MG63 (cell line): ENCODE measurements at places on chromosomes 4 and X. TPM values are rescaled to one million over a fixed set of nuclear protein-coding genes. Genes with fewer than 3 reads are reported as not detected.

The USP38 gene
- 5.2 and 9.5 TPM in 2 replicates for total RNA-seq

DNA sequence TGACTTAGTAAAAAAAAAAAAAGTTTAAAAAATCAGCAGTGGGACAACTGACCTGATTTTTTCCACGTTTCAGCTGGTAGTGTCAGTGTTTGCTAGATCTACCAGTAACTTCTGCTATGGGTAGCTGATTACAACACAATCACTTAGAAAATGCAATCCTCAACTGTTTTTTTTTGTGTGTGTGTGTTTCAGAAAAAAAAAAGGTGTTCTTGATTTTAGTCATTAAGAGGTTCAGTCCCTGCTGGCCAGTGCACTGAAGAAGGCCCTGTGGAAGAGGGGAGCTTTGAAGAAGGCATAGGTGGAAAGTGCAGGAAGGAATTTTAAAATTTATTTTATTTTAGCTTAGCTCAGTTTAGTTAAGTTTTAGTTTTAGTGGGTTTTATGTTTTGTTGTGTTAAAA is 46.9 kb downstream of the SH2D1A start:
- DNase-seq, result no peak

DNA sequence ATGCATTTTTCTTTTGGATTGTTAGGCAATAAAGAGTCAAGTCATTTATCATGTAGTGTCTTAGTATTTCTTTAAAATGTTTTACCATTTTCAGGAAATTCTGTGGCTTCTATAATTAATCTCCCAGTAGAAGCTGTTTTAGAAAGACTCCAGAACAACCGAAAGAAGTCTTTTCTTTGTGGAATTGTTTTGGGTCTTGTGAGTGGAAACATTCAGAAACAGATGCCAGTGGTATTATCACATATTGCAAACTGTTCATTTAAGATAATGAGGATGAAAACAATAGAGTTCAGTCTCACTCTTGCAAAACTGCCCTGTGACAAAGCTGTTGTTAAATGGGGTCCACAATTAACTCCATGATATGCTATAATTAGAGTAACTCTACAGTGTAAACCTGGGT is 211.2 kb upstream of the KIT start:
- no peak for DNase-seq

The KDR gene
- total RNA-seq, result not detected in 2 replicates

GRCh38 chr4:88791274-88791673 is 93.6 kb upstream of the NAP1L5 start:
- DNase-seq, result no peak

GRCh38 chr4:40482985-40483647 is 146.5 kb downstream of the RBM47 start:
- no peak for DNase-seq

DNA sequence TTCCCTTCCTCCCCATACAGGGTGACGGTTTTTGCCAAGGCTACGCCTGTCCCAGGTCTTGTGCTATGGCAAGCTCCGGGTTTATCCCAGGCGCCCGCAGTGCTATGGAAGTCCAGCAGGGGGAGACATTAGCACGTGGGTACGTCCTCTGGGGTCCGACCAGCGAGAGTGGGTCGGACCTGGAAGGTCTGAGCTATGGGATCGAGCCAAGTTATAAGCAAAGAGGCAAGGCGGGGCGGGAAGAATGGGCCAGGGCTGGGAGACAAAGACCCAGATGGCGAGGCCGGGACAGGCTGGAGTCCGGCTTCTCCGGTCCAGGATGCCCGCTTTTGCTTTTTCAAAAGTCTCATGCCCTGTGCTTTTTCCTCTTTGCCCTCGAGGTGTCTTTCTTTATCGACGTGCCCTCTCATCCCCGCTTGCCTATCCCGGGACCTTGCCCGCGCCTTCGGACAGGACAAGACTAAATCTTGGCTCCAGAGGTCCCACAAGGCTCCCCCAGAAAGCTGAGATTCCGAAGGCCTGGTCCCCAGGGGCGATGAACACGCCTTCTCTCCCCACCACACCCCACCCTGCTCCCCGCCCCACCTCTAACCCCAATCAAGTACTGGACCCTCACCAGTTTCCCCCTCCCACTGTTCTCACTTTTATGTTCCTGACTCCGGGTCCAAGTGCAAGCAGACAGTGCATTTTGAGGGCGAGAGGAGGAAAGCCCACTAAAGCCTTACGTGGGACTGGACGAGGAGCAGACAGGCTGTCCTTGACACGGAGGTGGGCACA is 785 bp upstream of the EFNB1 start:
- DNase-seq, result peak; percentile 65

The GATA1 gene
- not detected in 2 replicates for total RNA-seq

DNA sequence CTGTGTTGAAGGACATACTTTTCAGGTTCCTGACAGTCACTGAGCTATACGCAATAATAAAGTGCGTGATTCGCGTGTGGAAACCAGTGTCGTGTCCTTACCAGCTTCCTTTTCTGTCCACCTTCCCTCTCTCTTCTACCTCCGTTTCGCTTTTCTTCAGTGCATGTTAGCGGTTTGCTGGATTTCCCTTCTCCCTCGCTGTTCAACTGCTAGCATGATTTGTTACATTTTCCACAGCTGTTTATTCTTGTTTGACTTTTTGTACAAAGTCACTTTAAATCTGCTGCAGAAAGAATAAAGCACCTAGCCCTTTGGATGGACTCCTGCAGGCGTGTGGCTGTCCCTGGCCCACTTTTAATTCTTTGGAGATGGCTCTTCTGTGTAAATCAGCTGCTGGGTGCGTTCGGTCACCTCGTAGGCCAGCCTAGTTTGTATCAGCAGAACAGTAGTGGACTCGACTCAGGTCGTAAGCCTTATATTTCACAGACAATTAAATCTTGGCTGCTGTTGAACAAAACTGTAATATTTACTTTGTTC is 8.9 kb upstream of the HAND2 start:
- no peak for DNase-seq

The MAGEA6 gene
- not detected in 2 replicates for total RNA-seq

- DNase-seq, result no peak
These were observed 1640.7 kb downstream of the C4orf33 start for GRCh38 chr4:130736436-130737185.

GRCh38 chrX:118423558-118423957 is 72.1 kb upstream of the DOCK11 start:
- no peak for DNase-seq

The PCYT1B gene
- total RNA-seq, result 0.07 TPM in 1 of 2 replicates, not detected in the other

DNA sequence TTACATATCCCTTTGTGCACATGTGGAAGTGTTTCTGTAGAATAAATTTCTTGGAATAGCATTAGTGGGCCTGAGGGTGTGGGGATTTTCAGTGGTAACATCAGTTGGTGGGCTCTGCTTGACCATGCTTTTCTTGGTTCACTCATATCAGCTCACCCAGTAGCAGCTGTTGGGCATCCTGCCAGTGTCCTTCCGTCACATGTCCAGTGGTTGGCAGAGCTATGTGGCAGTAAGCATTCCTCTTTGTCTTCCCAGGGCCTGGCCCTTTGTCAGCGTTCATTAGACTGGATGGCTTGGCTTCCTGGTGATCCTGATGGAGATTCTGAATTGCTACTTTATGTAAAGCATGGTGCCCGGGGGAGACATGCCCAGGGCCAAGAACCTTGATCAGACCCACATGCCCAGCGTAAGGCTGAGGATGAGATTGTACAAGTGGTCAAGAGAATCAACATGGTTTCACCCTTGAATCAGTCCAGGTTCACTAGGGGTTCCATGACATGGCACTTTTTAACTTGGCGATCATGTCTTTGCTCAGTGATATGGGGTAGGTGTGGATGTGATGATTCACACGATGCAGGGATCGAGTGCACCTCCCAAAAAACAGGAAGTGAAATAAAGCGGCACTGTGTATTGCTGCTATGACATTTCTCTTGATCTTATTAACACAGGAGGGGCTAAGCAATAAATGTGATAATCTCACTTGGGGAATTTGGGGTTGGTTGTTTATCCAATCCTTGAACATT is 72.1 kb upstream of the IGFBP7 start:
- DNase-seq, result no peak

- DNase-seq, result no peak
These were observed 653 bp downstream of the PLA2G12A start for GRCh38 chr4:109729117-109729717.

The IL13RA1 gene
- 24.7 and 24.8 TPM in 2 replicates for total RNA-seq

The IQCM gene
- not detected in 2 replicates for total RNA-seq

- no peak for DNase-seq
These were observed 2.6 kb upstream of the NDP start for GRCh38 chrX:43975796-43976195.

GRCh38 chr4:181272422-181272821 is 970.8 kb upstream of the TENM3 start:
- DNase-seq, result no peak

DNA sequence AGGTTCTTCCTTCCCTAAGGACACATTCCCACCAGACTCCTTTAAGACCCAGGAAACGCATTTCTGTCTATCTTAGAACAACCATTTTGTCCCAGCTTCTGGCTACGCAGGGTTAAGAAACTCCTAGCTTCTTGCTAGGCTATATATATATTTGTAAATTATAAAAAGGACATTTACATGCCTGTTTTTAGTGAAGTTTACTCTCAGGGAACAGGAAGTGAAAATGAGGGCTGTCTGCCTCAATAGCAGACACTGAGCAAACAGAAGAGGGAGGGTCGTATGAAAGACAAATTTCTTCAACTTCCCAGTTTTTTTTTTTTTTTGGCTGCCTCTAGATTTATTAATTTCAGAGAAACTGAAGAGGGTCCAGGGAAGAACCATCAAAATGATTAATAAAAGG is 9.3 kb upstream of the FRMPD3 start:
- DNase-seq, result no peak

DNA sequence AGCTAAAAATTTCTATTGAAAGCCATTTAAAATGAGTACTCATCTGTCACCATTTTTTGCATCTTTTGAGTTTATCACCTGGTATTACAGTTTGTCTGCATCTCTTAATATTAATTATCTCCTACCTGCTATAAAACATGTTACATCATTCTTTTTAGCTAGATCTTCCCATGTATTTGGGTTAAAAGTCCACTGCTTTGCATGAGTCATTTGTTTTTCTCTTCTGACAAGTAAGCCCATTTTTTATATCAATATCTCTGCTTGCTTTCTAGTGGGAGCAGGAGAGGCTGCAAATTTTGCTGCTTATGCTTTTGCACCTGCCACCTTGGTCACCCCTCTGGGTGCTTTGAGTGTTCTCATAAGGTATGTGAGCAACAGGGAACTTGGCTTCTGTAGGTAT is 16.1 kb downstream of the NIPAL1 start:
- no peak for DNase-seq

The TCEAL6 gene
- total RNA-seq, result not detected in 2 replicates

The MAOB gene
- total RNA-seq, result 0.30 TPM in 1 of 2 replicates, not detected in the other

DNA sequence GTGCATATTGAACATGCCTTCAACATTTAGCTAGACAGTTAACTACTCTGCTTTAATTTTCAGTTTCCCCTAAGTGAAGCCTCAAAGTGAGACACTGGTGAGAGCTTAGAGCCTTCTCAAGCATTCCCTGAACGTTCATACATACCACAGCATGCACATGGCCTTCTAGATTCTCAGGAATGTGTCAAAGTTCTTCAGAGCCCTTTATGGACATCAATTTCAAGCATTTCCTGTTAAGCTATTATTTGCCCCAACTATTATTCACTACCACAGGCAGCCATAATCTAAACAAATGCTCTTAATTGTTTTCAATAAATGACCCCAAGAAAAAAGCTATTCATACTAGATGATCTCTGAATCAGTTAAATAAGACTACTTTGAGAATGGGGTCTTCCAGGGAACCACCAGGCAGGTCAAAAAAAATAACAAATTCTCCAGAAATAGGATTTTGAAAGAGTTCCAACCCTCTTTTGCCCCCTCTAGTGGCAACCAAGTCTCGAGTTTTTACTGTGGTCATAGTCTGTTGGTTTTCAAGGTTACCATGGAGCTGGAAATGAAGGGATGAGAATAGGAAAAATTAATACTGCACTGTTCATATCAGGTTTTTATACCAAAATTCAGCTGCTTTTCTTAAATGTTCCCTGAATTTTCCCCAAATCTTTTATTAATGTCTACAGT is 235.4 kb downstream of the RAB28 start:
- DNase-seq, result no peak

The GLUD2 gene
- 1.5 and 3.0 TPM in 2 replicates for total RNA-seq

GRCh38 chr4:100722866-100723459 is 205.1 kb upstream of the EMCN start:
- DNase-seq, result no peak

The DGAT2L6 gene
- not detected in 2 replicates for total RNA-seq

DNA sequence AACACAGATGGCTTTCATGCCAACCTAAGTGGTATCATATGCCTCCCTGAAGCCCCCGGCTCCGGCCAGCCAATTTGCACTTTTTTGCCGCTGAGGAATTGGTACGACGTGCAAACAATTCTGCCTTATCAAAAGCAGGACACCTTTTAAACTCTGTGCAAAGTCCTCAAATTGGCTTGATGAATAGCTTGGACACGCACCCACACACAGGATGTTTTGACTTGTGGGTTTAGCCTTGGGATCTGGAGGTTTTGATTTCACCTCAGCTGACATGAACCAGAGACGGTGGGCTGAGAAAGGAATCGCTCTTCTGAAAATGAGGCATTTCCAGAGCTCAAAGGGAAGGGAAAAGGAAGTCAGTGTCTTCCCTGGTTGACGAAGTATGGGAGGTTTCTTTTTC is 110.8 kb upstream of the SHOX start:
- DNase-seq, result no peak

GRCh38 chrX:97638621-97639020 is 754.9 kb downstream of the RPA4 start:
- DNase-seq, result no peak

- DNase-seq, result no peak
These were observed 110.8 kb upstream of the ATP8A1 start for GRCh38 chr4:42767669-42768068.

The ACOT9 gene
- total RNA-seq, result 70.9 and 80.9 TPM in 2 replicates

DNA sequence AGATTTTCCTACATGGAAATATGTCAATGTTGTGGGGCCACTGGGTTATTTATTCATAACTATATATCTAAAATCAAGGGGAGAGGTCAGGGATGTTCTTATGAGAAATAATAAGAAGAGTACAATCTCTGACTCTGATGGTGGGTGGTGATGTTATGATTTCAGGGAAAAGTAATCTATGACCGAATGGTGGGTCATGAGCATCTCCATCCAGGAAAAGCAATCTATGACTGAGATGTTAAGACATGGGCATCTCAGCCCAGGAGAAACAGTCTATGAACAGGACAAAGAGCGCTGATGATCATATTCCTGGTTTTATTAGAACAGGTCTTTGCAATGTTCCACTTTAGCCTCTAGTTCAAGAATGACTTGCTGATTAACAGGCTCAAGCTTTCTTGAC is 137.1 kb downstream of the ARSF start:
- DNase-seq, result no peak

GRCh38 chr4:8765631-8766590 is 105.7 kb downstream of the HMX1 start:
- DNase-seq, result no peak

The MAGEC3 gene
- not detected in 2 replicates for total RNA-seq

- no peak for DNase-seq
These were observed 146.8 kb downstream of the KLHL13 start for GRCh38 chrX:117969782-117970181.
